ENCODE measurements at places on chromosomes 7 and 10.

GRCh38 chr7:138890499-138891445, 90.4 kb downstream of the KIAA1549 start:
- DNase-seq, result no peak

- no peak for DNase-seq
Measured at GRCh38 chr7:117338020-117338419, 15.2 kb upstream of the WNT2 start.

DNA sequence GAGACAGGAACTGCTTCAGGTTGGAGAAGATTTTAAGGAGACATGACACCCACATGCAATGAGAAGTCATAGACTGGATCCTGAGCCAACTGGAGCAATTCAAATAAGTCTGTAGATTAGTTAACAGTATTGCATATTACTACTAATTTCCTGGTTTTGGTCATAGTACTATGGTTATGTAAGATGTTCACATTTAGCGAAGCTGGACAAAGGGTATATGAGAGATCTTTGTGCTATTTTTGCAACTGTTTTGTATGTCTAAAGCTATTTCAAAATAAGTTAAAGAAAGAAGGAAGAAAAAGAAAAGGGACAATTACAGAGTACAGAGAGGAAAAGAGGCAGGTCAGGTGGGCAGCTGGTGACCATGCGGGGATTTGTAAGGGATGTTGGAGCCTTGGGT, 116.5 kb upstream of the SVIL start:
- DNase-seq, result no peak

GRCh38 chr7:97871659-97872024, 566 bp downstream of the ASNS start:
- no peak for DNase-seq

GRCh38 chr7:51973939-51974338, 657.3 kb upstream of the COBL start:
- no peak for DNase-seq

DNA sequence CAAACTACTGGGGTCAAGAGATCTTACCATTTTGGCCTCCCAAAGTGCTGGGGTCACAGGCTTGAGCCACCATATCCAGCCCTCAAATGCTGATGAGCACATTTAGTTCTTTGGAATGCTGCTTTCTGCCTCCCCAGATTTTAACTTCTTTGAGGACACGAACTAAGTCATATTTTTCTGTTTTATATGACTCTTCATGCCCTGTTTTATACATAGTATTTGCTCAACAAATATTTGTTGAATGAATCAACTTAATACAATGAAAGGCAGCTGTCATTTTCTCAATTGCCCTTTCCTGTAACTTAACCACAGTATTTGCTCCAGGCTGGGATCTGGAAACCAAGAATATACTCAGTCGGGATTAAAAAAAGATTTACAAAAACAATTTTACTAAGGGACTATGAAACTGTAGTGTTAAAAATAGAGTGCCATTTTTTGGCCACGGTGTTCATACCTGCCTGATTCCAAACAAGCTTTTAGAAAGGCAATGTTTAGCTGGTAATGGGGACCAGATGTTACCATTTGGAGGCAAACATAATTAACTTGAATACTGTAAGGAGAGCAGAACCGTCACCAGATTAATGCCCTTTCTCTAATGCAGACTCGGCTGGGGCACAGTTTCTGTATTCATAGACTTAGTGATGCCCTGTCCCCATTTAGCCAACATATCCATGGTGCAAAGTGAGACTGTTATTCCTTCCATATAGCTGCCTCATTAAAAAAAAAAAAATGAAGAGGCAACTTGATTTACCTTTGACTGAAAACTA, 117.6 kb downstream of the NRP1 start:
- no peak for DNase-seq

GRCh38 chr10:33046792-33047191, 88.8 kb upstream of the ITGB1 start:
- DNase-seq, result no peak

DNA sequence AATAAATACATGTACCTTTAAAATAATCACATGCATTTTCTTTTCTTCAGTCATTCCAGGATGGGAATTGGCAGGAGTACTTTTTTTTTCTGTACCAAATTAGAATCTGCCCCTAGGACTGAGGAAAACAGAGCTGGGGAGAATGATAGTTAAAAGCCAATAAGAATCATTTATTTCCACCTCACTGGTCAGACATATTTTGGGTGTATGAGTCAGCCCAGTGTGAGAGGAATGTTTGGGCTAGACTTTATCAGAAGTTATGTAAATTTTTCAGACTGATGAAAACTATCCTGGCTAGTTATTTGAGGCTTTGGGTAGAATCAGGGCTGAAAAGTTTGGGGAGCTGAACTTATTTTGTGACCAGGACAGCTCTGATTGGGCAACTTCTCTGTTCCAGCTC, 303.1 kb upstream of the NPSR1 start:
- no peak for DNase-seq

GRCh38 chr10:108632144-108632543, 1291.2 kb downstream of the XPNPEP1 start:
- DNase-seq, result no peak

DNA sequence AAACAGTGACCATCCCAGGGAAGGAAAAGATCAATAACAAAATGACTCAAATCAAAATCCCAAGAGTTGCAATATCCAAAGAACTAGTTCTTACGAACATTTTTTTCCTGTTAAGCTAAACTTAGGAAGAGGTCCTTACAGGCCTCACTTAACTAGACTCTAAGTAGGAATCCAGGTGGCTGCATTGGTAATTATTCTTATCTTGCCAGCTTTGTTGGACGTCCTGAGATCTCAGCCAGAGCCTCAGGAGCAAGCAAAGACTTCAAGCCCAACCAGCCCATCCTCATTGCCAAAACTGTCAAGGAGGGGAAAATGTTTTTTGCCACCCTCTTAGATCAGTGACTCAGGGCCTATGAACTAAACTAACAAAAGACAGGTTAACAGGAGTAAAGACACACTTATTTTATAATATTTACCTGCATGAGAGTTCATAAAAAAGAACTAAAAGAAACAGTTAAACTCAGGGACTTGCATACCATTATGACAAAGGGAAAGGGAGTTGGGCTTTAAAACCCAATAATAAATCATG, 18.3 kb upstream of the PPP1R9A start:
- no peak for DNase-seq

DNA sequence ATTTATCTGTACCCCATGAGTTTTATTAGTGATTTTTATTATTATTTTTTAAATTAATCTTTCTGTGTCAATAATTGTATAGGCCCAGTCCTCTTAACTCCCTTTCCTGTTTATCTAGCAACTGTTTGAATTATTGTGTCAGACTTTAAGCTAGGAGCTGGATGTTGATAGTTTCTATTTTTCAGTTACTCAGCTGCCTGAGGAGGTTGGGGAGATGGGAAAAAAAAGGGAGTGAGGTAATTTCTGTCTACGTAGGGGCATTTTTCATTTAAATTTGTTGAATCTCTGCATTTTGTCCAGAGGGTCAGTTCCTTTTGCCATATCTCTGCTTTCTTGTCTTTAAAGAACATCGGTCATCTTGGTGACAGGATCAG, 5.0 kb upstream of the ZNF518A start:
- no peak for DNase-seq

DNA sequence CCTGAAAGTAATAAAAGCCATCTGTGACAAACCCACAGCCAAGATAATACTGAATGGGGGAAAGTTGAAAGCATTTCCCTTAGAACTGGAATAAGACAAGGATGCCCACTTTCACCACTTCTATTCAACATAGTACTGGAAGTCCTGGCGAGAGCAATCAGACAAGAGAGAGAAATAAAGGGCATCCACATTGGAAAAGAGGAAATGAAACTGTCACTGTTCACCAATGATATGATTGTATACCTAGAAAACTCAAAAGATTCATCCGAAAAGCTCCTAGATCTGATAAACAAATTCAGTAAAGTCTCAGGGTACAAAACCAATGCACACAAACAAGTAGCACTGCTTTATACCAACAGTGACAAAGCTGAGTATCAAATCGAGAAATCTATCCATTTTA, 581.7 kb upstream of the TEX47 start:
- DNase-seq, result no peak

DNA sequence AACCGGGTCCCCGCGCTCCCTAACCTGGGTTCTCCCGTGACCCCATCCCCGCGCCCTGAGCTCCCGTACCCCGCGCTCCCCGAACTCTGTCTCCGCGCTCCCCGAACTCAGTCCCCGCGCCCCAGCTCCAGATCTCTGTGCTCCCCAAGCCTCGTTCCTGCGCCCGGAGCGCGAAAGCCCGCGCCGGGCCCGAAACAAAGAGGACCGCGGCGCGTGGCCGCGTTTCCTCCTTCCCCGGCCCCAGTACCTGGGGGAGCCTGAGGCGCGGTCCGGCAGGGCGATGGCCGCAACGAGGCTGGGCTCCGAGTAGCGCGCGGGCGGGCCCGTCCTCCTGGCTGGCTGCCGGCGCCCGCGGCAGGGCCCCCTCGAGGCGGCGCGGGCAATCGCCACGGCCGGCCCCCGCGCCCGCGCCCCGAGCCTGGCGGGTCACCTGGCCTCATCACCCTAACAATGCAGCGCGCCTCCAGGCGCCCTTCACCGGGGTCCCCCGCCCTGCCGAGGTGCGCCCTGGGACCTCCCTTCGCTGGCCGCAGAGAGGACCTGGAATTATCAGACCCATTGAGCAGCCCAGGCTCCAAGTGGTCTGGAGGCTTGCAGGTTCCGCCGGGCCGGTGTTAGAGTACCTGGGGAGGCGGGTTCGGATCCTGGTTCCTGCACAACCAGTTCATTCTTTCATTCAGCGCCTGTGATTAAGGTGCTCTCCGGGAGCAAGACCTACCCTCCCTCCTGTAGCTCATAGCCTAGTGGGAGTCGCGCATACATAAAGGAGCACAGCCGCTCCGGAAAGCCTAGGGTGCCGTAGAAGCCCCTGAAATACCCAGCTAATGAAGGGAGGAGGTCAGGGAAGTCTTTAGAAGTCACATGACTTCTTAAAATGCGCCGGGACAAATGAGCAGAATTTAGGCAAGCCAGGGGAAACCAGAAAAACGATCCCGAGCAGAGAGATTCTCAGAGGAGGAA, at the start of gene TNS3:
TNS3 (minus strand) TSS at position 308 of the 960 bp plus-strand sequence. CDS start 142,475 bp downstream, outside the sequence.
- DNase-seq, result no peak

DNA sequence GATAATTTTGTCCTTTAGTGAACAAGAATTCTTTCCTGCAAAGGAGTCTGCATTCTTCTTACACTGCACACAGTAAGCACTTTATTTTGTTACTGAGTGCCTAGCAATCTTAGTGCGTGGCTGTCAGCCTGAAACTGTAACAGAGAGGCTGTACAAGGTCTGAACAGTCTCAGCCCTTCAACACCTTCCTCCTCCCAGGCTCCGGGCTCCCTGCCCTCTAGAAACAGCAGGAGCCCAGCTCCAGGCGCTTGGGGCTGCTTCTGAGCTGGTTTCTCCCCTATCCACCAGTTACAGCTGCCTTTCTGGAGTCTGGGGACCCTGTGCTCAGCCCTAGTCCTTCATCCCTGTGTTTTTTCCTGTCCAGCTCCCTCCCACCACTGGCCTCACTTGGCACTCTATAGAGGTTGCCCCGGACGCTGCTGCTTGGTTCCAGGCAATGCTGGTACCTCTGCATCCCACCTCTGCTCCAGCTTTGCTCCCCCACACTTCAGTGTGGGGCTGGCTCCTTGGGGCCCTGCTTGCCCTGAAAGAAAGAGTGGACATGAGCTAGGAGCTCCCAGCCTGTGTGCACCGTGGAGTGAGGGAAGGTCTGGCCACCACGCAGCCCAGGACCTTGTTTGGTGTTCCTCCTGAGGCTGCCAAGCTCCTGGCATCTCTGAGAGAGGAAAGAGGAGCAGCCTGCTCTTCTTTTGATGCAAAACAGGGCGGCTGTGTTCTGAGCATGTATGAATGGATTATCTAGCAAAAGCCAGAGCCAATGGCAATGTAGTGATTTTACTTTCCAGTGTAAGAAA, 251.2 kb upstream of the GRB10 start:
- DNase-seq, result no peak

- DNase-seq, result no peak
Measured at GRCh38 chr7:125592331-125592730, 662.7 kb upstream of the POT1 start.

DNA sequence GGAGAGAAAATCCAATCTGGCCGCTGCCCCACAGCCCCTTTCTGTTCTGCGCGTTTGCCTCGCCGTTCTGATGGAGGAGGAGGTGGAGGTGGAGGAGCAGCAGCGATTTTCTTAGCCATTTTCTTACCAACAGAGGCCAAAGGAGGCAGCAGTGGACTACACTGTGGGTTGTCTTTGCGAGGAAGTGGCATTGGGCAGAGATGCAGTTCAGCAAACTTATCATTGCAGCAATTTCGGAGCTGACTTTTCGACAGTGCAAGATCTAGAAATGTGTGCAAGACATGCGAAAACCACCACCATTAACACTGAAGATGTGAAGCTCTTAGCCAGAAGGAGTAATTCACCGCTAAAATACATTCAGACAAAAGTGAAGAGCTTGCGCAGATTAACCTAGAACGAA, 1.9 kb upstream of the ARL4A start:
- no peak for DNase-seq

DNA sequence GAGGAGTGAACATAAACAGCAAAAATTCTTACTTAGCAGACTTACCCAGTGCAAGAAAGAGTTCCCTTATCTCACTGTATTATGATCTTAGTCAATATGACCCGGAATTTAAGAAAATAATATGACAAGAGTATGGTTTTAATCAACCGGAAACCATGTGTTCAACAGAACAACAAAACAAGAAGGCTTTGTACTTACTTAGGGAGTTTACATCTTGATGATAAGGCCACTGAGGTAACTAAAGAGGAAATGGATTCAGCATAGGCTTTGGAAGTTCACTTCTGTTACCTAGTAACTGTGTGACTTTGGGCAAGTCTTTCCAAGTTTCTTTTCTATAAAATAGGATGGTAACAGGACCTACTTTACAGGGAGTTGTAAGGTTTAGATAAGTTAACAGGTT, 7.4 kb upstream of the FAS start:
- no peak for DNase-seq

DNA sequence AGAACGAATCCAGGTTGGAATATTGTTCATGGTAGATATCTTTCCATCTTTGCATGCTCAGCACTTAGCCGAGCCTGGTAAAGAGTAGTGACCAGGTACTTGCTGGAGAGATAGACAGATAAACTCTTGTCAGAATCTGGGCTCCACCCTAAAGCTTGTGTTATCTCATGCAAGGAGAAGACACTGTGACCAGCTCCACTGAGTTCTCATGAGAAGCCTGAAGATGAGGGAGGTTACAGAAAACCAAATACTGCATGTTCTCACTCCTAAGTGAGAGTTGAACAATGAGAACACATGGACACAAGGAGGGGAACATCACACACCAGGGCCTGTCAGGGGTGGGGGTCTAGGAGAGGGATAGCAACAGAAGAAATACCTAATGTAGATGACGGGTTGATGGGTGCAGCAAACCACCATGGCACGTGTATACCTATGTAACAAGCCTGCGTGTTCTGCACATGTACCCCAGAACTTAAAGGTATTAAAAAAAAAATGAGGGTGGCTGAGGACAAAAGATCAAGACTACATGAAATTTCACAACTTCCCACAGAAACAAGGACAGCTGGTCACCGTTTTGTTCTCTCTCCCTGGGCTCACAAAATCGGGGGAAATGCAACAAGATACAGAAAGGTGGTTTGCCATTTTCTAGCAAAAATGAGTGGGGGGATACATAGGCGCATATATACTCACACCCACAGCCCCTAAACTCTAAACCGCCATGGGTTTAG, 17.4 kb downstream of the DLG5 start:
- no peak for DNase-seq

All from D721Med (cell line).